Stimulated activated naive CD4-positive, alpha-beta T cell treated with Interleukin-2 at 50 U/mL for 16 hours (primary cell): ENCODE measurements at places on chromosomes 5 and 9.

GRCh38 chr9:18976709-18977531 lies 56.1 kb downstream of the SAXO1 start:
- DNase-seq, result no peak

DNA sequence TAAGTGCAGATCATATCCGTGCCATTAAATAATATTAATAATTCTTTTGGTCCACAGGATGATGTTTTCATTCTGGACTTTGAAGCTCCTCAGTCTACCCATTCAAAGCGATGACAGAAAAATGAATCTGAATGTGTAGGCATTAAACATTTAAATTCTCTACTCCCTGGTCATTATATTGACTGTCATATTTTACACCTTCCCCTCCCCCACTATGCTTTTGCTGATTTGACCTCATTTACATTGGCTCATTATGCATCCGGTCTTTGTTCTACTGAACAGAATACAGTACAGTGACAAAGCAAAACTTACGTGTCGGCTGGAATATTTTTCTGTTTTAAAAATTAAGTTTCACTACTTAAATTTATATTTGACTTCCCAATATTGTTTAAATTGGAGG lies 289.7 kb upstream of the TMEM161B start:
- DNase-seq, result no peak

DNA sequence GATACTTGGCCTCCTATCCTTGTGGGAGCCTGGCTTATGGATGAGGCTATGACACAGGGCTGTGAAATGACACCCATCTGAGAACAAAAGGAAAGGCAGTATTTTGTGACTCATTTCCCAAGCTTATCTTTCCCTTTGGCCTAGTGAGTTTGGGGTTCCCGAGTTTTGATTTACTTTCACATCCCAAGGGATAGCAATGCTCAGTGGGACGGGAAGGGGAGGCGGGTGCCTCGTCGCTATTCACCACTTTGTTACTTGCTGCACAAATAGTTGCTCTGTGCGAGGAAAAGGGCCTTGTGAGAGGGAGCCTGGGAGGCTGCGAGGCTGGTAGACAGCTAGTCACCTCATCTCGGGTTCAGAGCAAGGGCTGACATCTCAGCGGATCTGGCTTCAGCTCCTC lies 59.1 kb upstream of the ENTREP1 start:
- DNase-seq, result no peak

GRCh38 chr5:76365561-76365960 lies 37.5 kb upstream of the IQGAP2 start:
- DNase-seq, result no peak

DNA sequence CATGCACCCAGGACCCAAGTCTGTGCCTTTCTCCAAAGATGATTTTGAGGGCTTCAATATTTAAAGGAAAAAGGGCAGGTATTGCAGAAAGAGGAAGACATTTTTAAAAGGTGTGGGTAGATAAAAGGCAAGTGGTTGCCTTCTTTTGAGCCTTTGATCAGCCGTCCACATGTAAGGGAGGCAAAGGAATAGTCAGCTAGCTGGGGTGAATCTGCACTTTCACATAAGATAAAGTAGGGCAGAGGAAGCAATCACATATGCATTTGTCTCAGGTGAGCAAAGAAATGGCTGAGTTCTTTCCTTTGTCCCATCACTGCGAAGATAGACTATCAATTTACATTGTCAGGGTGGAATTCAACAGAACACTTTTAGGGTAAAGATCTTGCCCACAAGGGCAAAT lies 19.9 kb downstream of the MGAT1 start:
- DNase-seq, result no peak

- DNase-seq, result no peak
Observed at GRCh38 chr9:134546246-134546731, 95.3 kb upstream of the COL5A1 start.
